ENCODE measurements at places on chromosomes 5 and 9.
A peak's percentile ranks its signal among the peaks of the same experiment; 100 is the strongest.

- no peak overlapping the region for H3K4me3 ChIP-seq
- no peak overlapping the region for H3K27ac ChIP-seq
- peaks cover 10% of the 10 kb centered on the region for H3K36me3 ChIP-seq
- no peaks in the 10 kb centered on the region for H3K4me1 ChIP-seq
- DNase-seq, result no peak
- peaks cover 50% of the 10 kb centered on the region for H3K27me3 ChIP-seq
These were observed 27.2 kb downstream of the PSD2 start for GRCh38 chr5:139822553-139823425.

DNA sequence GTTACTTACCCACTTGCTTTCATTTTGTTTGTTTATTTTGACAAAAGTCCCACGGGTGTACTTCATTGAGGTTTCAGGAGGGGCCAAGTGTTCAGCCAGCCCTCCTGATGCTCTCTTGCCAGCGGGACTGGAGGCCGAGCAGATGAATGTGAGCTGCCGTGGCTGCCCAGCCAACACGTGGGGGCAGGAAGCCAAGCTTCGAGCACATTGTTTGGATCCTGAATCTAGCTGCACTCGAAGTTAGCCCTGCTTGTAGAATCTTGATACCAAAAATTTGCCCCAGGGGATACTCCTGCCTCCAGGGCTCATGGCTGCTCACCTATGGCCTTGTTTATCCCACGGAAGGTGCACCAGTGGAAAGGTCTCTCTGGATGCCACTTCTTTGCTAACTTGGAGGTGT is 49.3 kb downstream of the RASGEF1C start:
- H3K4me3 ChIP-seq, result no peak overlapping the region
- H3K36me3 ChIP-seq, result no peaks in the 10 kb centered on the region
- DNase-seq, result no peak
- H3K27me3 ChIP-seq, result peaks cover 40% of the 10 kb centered on the region
- no peak overlapping the region for H3K27ac ChIP-seq

DNA sequence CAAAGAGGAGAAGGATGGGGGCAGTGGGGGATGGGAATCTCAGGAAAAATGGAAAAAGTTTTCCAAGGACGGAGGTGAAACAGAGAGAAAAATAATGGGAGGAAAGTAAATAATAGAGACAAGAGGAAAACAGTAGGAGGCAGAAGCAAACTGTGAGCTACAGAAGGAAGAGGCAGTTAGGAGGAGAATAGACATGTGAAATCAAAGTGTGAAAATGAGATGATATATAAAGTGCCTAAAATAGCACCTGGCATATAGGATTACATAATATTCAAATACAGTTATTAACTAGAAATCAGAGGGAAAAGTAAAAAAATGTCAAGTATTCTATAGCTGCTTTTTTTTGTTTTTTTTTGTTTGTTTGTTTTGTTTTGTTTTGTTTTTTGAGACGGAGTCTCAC is 44.0 kb upstream of the PLIN2 start:
- no peak for DNase-seq
- no peak overlapping the region for H3K4me3 ChIP-seq
- peaks cover 2% of the 10 kb centered on the region for H3K36me3 ChIP-seq
- H3K27me3 ChIP-seq, result no peaks in the 10 kb centered on the region
- peaks cover 14% of the 10 kb centered on the region for H3K4me1 ChIP-seq
- H3K27ac ChIP-seq, result no peak overlapping the region

DNA sequence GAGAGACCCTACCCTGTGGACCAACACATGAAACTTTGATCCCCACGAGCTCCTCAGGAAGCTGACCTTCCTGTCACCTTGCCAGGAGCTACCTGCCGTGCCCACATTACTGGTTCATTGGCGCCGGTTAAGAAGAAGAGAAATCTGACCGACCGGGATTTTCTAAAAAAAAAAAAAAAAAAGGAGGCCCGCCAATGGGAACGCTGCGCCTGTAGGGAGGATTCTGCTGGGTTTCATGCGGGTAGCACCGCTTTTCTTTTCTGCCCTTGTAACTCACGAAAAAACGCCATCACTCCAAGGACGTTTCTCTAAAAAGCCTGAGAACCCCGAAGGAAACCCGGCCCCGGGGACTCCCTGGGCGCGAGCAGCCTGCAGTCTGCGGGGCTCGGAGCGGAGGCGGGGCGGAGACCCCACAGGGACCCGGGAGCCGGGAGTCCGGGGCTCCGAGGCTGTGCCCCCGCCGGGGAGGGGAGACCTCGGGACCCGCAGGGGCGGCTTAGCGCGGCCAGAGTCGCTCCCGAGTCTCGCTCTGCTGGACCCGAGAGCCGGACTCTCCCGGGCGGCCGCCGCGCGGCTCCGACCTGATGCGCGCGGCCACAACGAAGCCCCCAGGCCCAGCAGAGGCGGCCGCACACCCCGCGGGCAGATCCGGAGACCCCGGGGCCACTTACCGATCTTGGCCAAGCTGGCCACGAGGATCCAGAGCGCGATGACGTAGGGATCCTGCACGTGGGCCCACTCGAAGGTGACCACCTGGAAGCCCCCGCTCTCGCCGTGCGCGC is 617 bp downstream of the SLC9A3 start:
- no peak for DNase-seq
- H3K4me1 ChIP-seq, result peaks cover 16% of the 10 kb centered on the region
- no peaks in the 10 kb centered on the region for H3K36me3 ChIP-seq
- peaks cover 84% of the 10 kb centered on the region for H3K27me3 ChIP-seq
- H3K4me3 ChIP-seq, result peak overlapping the region; percentile 43

- DNase-seq, result no peak
- no peaks in the 10 kb centered on the region for H3K27me3 ChIP-seq
- peaks cover 65% of the 10 kb centered on the region for H3K4me1 ChIP-seq
- peaks cover 5% of the 10 kb centered on the region for H3K36me3 ChIP-seq
- peak overlapping the region; percentile 97 for H3K27ac ChIP-seq
These were observed 338 bp downstream of the ABHD17B start for GRCh38 chr9:71910650-71911060.

DNA sequence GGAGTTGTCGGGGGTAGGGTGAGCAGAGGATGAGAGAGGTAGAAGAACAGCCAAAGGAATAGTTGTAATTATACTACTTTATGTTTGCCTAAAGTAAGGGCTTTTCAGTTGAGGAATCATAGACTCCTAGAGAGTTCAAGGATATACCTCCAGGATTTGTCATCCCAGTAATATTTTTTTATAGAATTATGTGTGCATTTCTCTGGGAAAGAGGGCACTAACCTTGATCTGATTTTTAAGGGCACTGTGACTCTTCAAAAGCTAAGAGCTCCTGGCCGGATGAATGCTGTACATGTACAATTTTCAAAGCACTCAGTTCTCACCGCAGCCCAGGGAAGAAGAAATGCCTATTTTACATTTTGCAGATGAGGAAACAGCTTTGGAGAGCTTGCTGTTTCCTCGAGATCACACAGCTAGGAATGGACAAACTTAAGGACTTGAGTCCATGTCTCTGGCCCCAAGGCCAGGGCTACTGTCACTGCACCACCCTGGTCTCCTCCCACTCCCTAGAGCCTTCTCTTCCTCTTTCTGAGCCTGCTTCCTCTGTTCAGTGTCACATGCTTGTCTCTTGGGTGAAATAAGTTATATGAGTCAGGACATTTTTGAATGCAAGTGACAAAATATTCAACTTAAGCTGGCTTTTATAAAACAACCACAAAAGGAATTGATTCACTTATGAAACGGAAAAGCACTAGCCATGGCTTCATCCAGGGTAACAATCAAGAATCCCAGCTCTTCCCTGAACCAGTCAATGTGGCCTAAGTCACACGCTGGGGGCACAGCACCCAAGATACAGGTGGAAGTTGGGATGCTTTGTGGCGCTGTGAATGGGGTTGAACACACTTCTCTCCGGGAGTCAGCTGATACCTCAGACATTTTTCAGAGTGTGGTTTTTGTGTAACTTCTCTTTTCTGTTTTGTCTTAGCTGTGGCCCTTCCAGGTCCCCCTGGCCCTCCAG is 45.7 kb upstream of the TGFBR1 start:
- peak overlapping the region; percentile 18 for H3K4me3 ChIP-seq
- H3K27ac ChIP-seq, result peak overlapping the region; percentile 79
- H3K4me1 ChIP-seq, result peaks cover 36% of the 10 kb centered on the region
- DNase-seq, result peak; percentile 31
- H3K36me3 ChIP-seq, result no peaks in the 10 kb centered on the region
- no peaks in the 10 kb centered on the region for H3K27me3 ChIP-seq

DNA sequence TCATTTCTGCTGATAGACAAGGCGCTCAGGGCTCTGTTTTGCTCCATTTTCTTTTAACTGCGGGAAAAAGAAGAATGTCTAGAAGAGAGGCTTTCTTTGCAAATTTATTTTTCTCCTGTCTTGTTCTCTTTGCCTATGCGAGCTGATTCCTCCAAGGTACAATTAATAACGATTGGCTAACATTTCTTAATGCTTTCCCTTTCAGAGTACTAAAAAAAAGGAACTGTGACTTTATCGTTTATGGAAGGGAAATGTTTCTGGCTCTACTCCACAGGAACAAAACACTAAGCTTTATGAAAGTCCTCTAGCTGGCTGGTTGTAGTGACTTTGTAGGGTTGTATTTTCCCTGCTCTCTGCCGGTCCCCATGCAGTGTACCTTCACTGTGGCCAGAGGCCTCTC is 11.7 kb downstream of the NSG2 start:
- H3K4me1 ChIP-seq, result no peaks in the 10 kb centered on the region
- peaks cover 15% of the 10 kb centered on the region for H3K27me3 ChIP-seq
- no peak for DNase-seq
- no peak overlapping the region for H3K4me3 ChIP-seq

GRCh38 chr5:173789031-173789920 is 98.9 kb upstream of the CPEB4 start:
- H3K36me3 ChIP-seq, result no peaks in the 10 kb centered on the region
- DNase-seq, result peak; percentile 24
- H3K27ac ChIP-seq, result no peak overlapping the region
- peaks cover 2% of the 10 kb centered on the region for H3K27me3 ChIP-seq

GRCh38 chr5:125412561-125413495 is 666.4 kb upstream of the ZNF608 start:
- no peaks in the 10 kb centered on the region for H3K27me3 ChIP-seq
- H3K27ac ChIP-seq, result peak overlapping the region; percentile 82
- H3K4me3 ChIP-seq, result peak overlapping the region; percentile 71
- H3K4me1 ChIP-seq, result peaks cover 25% of the 10 kb centered on the region
- DNase-seq, result peak; percentile 16

GRCh38 chr9:102768002-102768401 is 227.1 kb upstream of the CYLC2 start:
- H3K36me3 ChIP-seq, result no peaks in the 10 kb centered on the region
- no peak overlapping the region for H3K4me3 ChIP-seq
- H3K4me1 ChIP-seq, result no peaks in the 10 kb centered on the region
- H3K27me3 ChIP-seq, result no peaks in the 10 kb centered on the region
- DNase-seq, result no peak

GRCh38 chr5:15621094-15621493 is 121.1 kb downstream of the FBXL7 start:
- no peaks in the 10 kb centered on the region for H3K27me3 ChIP-seq
- no peaks in the 10 kb centered on the region for H3K4me1 ChIP-seq
- no peaks in the 10 kb centered on the region for H3K36me3 ChIP-seq

- peaks cover 2% of the 10 kb centered on the region for H3K4me1 ChIP-seq
- H3K36me3 ChIP-seq, result no peaks in the 10 kb centered on the region
- H3K27ac ChIP-seq, result no peak overlapping the region
- H3K4me3 ChIP-seq, result no peak overlapping the region
These were observed 246.5 kb downstream of the PCSK5 start for GRCh38 chr9:76136986-76137385.

- DNase-seq, result no peak
- peak overlapping the region; percentile 1 for H3K4me3 ChIP-seq
- H3K36me3 ChIP-seq, result peaks cover 11% of the 10 kb centered on the region
- no peaks in the 10 kb centered on the region for H3K27me3 ChIP-seq
- H3K27ac ChIP-seq, result no peak overlapping the region
- peaks cover 19% of the 10 kb centered on the region for H3K4me1 ChIP-seq
These were observed 38.7 kb upstream of the RAB3C start for GRCh38 chr5:58544195-58544594.

- no peak for DNase-seq
- H3K36me3 ChIP-seq, result no peaks in the 10 kb centered on the region
- H3K27ac ChIP-seq, result no peak overlapping the region
- no peak overlapping the region for H3K4me3 ChIP-seq
These were observed 1603.0 kb upstream of the C9orf72 start for GRCh38 chr9:29176231-29176630.

DNA sequence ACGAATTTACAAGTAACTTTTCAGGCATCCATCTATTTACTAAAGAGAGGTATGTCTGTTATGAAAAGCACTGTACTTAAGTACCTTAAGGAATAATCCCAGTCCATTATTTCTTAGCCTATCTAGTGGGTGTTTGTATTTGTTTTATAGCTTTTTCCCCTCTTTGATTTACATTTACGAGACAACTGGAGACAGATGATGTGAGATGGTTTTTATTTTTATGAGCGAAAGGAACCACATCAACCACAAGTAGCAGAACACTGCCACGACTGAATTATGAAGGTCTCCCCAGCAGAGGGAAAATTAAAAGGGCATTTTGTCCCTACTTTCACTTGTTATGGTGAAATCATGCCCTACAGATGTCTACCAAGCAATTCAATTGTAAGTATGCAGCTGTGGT is 357.8 kb downstream of the NFIB start:
- H3K4me3 ChIP-seq, result no peak overlapping the region
- no peaks in the 10 kb centered on the region for H3K36me3 ChIP-seq
- H3K27ac ChIP-seq, result no peak overlapping the region

DNA sequence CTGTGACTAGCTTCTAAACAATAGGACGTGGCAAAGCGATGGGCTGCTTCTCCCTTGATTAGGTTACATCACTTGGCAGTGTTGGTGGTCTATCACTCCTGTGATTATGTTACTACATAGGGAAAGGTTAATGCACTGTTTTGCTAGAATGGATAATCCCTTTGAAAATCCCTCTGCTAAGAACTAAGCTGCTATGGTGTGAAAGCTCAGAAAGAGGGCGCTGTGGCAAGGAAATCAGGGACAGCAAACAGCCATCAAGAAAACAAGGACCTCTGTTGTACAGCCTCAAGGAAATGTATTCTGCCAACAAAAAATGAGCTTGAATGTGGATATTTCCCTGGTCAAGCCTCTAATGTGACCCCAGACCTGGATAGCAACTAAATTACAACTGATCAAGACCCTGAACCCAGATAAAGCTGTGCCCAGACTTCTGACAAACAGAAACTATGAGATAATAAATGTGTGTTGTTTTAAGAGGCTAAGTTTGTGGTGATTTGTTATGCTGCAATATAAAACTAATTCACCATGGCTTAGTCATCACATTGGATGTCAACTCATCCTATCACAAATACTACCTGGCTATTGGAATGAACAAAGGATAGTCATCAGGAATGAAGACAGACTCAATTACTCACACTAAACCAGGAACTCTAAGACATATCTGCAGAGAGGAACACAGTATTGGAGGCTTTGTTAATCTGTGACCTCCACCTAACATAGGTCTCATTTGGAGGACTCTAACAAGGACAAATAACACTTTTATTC is 1215.9 kb downstream of the EFNA5 start:
- H3K27me3 ChIP-seq, result no peaks in the 10 kb centered on the region
- no peaks in the 10 kb centered on the region for H3K4me1 ChIP-seq
- H3K4me3 ChIP-seq, result no peak overlapping the region
- DNase-seq, result no peak
- H3K36me3 ChIP-seq, result no peaks in the 10 kb centered on the region

- H3K36me3 ChIP-seq, result peaks cover 3% of the 10 kb centered on the region
- no peaks in the 10 kb centered on the region for H3K27me3 ChIP-seq
- H3K27ac ChIP-seq, result peak overlapping the region; percentile 70
- DNase-seq, result no peak
- peaks cover 7% of the 10 kb centered on the region for H3K4me1 ChIP-seq
- no peak overlapping the region for H3K4me3 ChIP-seq
These were observed 100.6 kb downstream of the ARHGAP26 start for GRCh38 chr5:142870532-142871362.

GRCh38 chr9:129209109-129209508 is 31.0 kb upstream of the IER5L start:
- no peak for DNase-seq
- no peaks in the 10 kb centered on the region for H3K36me3 ChIP-seq
- no peak overlapping the region for H3K27ac ChIP-seq
- H3K27me3 ChIP-seq, result peaks cover 3% of the 10 kb centered on the region
